ENCODE measurements at places on chromosomes 5 and 9.

GRCh38 chr5:6634788-6635430 lies 1.7 kb downstream of the SRD5A1 start:
- no peak for DNase-seq

GRCh38 chr9:34163434-34163833 lies 15.4 kb upstream of the UBAP1 start:
- no peak for DNase-seq

- no peak for DNase-seq
Measured at GRCh38 chr9:34463098-34463900, 4.7 kb downstream of the DNAI1 start.

- DNase-seq: no peak
Measured at GRCh38 chr9:15461056-15461455, 38.4 kb downstream of the SNAPC3 start.

DNA sequence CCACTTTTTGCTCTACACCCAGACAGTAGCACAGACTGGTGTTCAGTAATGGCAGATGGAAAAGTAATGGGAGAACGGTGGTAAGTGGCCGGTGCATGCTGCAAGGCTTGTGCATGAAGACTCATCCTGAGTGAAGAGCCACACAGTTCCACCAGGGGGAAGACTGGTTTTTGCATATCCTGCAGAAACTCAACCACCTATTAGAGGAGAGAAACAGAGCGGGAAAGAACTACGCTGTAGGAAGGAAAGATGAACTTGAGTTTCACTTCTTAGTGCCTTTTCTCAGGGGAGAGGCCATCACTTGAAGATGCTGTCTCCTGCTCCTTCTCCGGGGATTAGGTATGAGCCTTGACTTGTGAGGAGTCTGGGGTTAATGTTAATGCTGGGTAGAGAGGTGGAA lies 9.4 kb upstream of the PRSS3 start:
- no peak for DNase-seq

- DNase-seq: no peak
Measured at GRCh38 chr5:175542232-175542965, 64.0 kb downstream of the SFXN1 start.

- no peak for DNase-seq
Measured at GRCh38 chr5:180950291-180950949, 38.2 kb upstream of the BTNL3 start.

GRCh38 chr9:128098297-128099230 lies 29.0 kb downstream of the PTGES2 start:
- DNase-seq: peak; percentile 21

GRCh38 chr5:97135868-97136267 lies 6.5 kb downstream of the LIX1 start:
- DNase-seq: no peak

GRCh38 chr9:28547527-28547926 lies 974.2 kb upstream of the C9orf72 start:
- DNase-seq: no peak

DNA sequence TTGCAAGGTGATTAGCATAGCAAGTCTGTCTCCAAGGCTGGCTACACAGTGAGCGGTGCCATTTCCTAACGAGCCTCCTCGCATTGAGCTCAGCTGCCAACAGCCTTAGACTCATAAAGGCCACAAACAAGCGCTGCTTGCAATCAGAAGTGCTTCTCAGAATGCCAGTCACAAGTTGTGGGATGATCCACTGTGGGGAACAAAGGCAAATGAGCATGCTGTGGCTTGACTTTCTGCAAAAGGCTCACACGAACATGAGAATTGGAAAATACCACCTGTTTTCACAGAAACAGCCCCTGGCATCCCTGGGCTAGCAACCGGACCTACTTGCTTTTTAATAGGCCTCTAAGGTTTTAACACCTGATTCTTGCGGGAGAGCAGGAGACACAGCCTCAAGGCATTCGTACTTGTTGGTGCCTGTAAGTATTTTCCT lies 215.5 kb downstream of the FANCC start:
- DNase-seq: no peak

DNA sequence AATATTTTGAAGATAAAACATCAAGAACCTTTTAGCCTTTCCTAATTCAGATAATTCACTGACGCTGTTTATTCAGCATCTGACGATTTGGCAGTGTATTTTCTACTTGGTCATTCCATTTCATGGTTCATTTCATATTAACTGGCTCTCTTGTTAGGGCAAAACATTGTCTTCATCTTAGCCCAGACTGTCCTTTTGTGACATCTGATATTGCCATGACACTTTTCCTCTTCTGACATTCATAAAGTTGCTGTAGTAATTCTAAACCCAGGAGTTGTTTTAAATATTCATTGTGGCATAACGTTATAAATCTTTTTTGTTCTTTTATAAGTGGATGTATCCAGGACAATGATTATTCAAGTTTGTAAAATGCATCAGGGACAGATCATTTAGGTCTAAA lies 1.8 kb downstream of the SCAMP1 start:
- DNase-seq: no peak

DNA sequence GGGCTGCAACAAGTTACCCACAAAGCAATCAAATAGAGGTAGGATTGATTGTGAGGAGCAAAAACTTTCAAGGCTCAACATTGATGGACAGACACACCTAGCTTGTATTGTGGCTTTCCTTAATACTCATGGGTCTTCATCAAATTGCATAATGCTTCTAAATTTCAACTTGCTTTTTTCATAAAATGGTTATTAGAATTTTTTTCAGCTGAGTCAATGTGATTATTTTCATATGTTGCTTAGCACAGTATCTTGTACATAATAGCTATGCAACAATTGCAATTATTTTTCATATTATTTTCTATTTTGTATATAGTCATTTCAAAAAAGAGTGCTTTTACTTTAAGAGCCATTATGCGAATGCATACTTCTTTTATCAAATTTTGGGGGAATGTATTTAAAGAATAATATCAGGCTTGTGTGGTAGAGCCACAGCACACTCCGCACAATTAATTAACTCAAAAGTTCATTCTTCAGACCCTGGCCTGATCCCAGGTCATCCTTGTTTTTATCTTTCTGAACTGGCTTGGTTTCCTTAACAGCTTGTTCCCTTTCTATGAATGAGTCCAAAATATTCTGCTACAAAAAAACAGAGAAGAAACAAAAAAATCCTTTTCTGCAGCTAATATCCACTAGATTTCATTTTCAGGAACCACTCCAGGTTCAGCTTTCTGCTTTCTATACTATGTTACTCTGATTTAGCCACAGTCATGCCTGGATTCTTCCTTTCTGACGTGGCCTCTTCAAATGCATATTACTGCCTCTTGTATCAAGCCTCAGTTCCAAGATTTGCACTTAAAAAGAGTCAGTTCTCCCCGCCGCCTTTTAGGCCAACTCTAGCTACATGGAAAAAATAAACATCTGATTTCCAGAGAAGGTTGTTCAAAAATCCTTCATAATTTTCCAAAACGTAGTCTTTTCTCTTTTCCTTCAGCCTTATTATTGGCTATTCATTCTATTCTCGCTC lies 45.3 kb upstream of the CDH9 start:
- DNase-seq: no peak

GRCh38 chr5:77262697-77263096 lies 52.2 kb downstream of the PDE8B start:
- no peak for DNase-seq

GRCh38 chr9:130860458-130861316 lies 25.6 kb downstream of the ABL1 start:
- no peak for DNase-seq

- DNase-seq: no peak
Measured at GRCh38 chr9:89991204-89991790, 386.5 kb downstream of the GADD45G start.

GRCh38 chr5:56309262-56309826 lies 76.2 kb upstream of the ANKRD55 start:
- no peak for DNase-seq

- no peak for DNase-seq
Measured at GRCh38 chr9:27848315-27848714, 275.0 kb upstream of the C9orf72 start.

DNA sequence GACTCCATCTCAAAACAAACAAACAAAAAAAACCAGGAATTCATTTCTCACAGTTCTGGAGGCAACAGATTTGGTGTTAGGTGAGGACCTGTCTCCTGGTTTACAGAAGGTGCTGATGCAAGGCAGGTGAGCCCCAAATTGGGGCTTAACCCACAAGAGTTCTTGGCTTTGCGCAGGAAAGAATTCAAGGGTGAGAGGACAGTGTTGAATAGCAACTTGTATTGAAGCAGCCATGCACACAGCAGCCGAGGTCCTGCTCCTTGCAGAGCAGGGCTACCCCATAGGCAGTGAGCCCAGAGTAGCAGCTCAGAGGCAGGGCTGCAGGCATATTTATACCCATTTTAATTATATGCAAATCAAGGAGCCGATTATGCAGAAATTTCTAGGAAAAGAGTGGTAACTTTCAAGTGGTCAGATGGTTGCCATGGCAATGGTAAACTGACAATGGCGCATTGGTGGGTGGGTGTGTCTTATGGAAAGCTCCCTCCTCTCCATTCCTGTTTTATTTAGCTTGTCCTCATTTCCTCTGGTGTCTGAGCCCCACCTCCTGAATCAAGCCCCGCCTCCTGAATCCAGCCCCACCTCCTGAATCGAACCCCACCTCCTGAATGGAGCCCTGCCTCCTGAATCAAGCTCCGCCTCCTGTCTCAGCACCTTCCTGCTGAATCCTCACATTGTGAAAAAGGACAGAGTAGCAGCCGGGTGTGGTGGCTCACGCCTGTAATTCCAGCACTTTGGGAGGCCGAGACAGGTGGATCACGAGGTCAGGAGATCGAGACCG lies 34.5 kb upstream of the COL5A1 start:
- DNase-seq: no peak

DNA sequence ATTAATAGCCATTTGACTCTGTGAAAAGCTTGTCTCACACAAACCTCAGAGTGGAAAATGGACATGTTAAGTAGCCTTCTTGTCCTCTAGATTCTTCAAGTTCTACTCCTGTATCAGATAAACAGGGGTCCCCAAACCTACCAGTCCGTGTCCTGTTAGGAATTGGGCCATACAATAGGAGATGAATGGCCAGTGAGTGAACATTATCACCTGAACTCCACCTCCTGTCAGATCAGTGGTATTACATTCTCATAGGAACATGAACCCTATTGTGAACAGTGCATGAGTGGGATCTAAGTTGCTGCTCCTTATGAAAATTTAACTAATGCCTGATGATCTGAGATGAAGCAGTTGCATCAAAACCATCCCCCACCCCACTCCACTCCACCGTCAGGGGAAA lies 136.3 kb downstream of the TMEM232 start:
- DNase-seq: no peak

DNA sequence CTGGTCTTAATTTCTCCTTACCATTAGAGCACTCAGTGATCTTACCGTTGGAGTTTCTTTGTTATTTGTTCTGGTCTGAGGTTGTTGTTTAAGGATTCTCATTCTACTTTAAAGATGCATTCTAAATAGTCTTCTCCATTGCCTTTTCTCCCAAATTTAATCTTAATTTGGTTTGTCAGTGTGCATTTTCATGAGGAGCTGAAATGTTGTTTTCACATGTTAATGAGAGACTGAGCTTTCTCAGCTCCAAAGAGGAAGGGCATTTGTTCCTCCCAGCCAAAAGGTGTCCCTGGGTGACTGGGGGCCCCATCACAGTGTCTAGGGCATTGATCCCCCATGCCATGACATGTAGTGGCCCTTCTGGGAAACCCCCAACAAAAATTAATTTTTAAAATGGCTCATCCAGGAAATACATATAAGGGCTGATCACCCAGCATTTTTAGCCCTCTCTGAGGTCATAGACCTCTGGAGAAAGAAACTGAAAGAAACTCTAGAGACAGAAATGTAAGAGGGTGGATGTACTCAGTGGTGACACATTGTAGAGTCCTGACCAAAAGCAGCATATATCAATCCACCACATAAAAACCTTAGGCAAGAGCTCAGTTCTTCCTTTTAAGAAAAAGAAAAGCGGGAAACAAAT lies 240.4 kb upstream of the RAI14 start:
- no peak for DNase-seq

All from stimulated activated CD4-positive, alpha-beta T cell treated with anti-CD3 and anti-CD28 coated beads, Interleukin-1b, Interleukin-23, amount 100 ng/mL, for 1 hour (primary cell).